AG08396 (cell line): ENCODE measurements at places on chromosomes 2 and 18.

- DNase-seq = no peak
Observed at GRCh38 chr18:63160172-63160995, 159.2 kb downstream of the BCL2 start.

DNA sequence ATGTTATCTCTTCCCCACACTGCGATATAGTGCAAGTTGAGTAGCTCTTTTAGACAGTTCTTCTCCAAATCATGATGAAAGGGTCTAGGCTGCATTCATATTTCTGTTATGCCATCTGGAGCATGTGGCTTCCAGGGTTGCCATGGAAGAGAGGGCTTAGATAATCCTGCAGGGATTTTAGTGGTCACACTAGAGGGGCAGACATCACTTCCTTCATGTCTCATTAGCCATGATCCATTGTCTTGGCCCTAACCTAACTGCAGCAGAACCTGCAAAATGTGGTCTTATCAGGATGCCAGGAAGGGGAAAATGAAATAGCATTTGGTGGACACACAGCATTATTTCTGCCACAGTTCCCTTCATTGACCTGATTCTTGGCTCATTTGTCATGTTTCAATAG lies 83.1 kb downstream of the ADAM23 start:
- DNase-seq = no peak

- no peak for DNase-seq
Observed at GRCh38 chr2:128320906-128321771, 2.5 kb upstream of the HS6ST1 start.

DNA sequence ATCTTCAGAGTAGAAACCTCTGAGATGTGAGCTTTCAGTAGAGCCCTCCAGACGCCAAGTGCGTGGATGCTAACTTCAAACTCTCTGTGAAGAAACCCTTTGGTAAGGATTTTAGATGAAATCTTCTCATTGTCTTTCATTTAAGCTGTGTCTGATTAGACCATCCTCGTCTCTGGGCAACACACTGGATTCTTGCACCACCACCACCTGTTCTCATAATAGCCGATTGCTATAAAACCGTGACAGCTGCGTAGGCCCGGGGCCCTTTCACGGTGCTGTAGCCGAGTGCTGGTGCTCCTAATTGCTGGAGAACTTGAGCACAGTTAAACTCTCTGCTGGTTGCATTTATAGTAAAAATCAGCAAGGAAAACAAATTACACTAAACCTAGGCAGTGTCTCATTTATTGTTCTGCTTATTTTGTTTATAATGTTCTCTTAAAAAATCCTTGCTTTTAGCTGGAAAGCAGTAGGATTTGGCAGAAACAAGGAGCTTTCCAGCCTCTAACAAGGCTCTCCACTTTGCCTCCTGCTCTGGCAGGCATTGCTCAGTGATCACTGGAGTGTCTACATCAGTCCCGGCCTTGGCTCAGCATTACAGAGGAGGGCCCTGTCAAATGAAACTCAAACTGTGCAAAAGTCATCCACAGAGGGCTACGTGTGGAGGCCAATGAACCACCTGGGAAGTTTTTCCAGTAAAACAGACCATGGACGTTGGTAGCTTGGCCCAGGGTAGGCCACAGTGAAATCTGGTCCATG lies 40.9 kb upstream of the MBP start:
- no peak for DNase-seq

- DNase-seq = no peak
Observed at GRCh38 chr2:48691935-48692691, 63.4 kb downstream of the LHCGR start.
